ENCODE measurements at places on chromosomes 5 and 9.

GRCh38 chr5:124263680-124264491, 482.6 kb downstream of the ZNF608 start:
- DNase-seq, result no peak

GRCh38 chr5:163914910-163915309, 409.5 kb downstream of the MAT2B start:
- no peak for DNase-seq

- no peak for DNase-seq
Measured at GRCh38 chr5:44495280-44495679, 106.1 kb upstream of the FGF10 start.

DNA sequence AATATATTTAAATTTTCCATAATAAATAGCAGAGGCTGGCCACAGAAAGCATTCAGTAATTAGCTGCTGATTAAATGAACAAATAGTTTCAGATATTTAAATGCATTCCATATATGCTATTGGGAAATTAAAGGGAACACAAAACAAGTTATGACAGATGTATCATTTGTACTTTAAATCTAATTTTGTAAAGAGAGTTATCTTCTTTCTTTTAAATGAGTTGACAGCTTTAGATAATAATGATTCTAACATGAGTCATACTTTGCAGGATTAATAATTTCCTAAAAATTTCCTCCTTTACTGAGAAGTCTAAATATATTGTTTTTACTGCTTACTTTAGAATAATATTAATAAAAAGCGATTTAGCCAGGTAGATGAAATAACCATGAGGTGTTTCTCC, 320.1 kb downstream of the ADAMTS6 start:
- DNase-seq, result no peak

DNA sequence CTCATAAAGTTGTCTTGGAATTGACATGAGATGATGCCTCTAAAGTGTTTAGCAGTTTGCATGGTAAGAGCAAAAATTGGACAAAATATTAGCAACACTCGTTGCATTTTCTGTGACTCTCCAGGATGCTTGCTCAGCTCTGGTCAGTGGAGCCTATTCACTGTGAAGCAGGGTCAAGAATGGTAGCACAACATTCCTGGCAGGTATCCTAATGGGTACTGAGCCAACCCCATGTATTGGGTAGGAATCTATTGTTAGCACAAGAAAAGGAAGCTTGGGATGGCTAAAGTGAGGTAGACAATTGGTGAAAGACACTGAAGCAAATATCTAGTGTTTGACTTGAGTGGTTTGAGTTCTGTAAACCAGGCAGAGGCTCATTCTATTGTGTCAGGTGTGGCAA, 10.4 kb upstream of the ACTBL2 start:
- DNase-seq, result no peak

DNA sequence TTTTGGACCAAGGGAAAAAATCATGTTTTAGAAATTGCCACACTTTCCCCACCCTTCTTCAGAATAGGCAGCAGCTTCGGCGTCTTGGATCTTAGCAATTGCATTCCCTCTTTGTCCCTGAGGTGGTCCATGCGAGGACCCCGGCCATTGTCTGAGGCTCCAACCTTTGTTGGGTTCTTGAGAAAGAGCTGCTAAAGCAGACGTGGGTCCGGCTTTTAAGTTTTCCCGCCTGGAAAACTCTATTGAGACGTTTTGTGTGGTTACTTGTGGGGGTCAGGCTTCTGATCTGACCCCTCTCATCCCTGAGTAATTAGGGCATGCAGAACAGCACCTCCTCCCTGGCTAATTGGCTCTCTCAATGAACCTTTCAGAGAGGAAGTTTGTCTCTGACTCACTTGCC, 509.6 kb upstream of the TNC start:
- no peak for DNase-seq

- no peak for DNase-seq
Measured at GRCh38 chr9:123335986-123336329, 20.0 kb upstream of the CRB2 start.

DNA sequence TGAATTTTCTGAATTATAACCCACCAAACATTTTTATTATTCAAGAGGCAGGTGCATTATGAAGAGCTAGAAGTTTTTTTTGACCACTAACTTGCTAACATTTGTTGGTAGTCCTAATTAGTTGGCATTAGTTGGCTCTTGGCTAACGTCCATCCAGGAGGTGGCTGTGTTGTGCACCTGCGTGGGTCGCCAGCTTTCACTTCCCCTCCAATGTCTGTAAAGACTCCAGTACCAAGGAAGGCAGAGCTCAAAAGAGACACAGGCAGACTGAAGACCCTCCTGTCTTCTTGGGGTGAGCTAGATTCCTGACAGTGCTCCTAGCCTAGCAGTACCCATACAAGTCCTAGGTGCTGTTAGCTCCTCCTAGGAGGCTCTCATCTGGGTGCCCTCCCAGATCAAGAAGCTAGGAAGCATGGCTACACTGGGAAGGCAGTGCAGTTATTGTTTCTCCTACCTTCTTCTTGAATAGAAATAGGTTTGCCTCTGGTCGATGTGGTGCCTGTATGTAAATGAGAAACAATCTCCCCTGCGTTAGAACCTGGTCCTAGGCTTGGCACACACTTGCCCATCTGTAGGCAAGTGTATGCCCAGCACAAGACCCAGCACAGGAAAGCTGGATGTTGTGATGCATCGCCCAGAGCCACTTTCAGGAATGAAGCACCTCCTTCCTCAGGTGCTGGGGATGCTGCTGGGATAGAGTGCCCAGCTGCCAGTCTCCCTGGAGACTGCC, 190.9 kb downstream of the ICE1 start:
- no peak for DNase-seq

DNA sequence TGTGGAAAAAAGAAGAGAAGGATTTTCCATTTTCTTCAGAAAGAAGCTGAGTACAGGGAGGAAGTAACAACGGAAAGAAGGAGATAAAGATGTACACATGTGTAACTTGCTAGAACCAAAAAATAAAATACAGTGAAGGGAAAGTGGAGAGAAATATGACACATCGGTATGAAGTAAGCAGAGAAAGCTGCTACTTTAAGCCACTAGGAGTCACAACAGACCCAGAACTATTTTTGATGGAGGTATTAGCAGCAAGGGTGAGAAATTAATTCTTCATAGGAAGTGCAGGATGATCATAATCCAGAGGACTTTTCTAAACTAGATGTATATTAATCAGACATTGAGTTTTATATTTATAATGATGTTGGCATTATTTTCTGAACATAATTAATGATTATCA, 88.5 kb downstream of the FAM174A start:
- no peak for DNase-seq

DNA sequence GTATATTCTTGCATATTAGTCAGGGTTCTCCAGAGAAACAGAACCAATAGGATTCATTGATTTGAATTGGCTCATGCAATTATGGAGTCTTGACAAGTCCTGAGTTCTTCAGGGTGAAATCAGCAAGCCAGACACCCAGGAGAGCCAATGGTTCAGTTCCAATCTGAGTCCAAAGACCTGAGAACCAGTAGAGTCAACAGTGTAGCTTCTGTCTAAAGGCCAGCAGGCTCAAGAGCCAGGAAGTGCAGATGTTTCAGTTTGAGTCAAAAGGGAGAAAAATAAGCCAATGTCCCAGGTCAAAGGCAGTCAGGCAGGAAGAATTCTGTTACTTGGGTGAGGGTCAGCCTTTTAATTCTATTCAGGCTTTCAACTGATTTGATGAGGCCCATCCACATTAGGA, 37.8 kb upstream of the ANKRD34B start:
- no peak for DNase-seq

DNA sequence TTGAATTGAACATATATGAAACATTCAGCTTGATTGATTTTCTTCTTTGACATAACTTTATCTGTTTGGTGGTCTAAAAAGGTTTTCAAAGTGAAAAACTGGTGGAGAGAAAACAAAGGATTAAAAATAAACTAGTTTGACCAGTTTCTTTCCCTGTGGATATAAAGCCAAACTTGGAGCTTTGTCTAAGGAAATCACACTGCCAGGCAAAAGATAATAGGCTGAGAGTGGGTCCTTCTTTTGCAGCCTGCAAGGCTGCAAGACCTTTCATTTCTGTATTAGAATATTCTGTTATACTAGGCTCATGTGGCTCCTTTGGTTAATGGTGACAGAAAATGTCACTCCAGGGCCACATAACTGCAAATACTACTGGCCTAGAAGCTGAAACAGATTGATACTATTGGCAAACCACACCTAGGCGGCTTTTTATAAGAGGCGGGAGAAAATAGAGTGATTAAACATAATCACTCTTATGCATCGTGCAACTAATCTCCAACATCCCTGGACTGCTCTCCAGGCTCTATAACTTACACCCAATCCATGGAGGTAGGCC, 129.1 kb upstream of the ZNF462 start:
- DNase-seq, result no peak

GRCh38 chr5:79621056-79621455, 8.8 kb downstream of the TENT2 start:
- no peak for DNase-seq

DNA sequence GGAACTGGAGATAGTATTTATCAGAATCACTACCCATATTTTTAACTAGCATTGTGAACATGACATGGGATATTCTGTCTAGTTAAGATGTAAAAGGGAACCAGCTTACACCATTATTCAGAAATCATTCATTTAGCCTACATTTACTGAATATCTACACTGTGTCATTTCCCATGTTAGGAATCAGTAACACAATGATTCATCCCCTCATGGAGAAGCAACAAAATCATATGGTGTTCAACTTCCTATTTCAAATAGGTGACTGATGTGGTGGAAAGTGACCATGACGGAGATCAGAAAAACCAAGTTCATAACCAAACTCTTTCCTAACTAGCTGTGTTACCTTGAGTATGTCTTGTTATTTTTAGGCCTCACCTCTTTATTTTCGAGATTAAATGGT, 550.0 kb upstream of the TUSC1 start:
- no peak for DNase-seq

DNA sequence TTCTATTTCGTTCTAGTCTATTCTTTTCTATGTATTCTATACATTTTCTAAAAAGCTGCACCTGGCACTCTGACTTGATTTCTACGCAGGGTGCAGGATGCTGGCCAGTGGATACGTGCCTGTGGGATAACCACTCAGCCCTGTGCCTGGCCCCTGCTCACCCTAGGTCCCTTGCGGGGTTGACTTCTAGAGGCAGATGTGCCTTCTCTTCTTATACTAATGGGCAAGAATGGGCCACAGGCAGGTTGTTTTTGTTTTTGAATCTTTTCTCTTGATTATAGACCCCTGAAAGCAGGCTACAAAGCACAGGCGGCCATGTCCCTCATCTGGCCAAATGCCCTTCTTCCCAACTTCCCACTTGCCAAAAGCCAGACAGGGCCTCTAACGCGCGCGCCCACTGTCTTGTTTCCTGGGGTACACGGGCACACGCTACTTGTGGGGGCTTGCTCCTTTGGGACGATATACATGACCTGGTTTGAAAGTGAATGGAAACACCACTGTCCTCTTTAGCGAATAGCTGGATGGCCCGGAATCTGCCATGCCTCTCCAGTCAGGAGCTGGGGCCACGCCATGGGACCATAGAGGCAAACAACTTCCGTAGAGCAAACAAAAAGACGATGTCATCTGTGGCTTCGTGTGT, 162.7 kb upstream of the IRX2 start:
- DNase-seq, result no peak

DNA sequence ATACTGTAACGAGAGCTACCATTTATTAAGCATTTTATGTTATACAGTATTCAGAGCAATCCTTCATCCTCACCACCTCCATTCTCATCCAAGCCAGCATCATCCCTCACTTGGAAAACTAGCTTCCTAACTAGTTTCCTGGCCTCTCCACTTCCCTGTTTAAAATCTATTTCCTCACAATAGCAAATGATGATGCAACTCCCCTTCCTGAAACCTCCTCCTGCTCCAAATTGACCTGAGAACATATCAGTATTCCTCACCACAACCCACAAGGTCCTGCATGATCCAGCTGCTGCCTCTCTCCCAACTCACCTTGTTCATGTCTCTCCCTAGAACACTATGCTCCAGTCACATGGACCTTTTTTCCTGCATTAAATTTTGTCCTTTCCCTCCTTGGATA, 4.3 kb upstream of the SLC36A2 start:
- DNase-seq, result no peak

- DNase-seq, result no peak
Measured at GRCh38 chr5:93993161-93993560, 251.8 kb upstream of the POU5F2 start.

- no peak for DNase-seq
Measured at GRCh38 chr9:92749934-92750315, 14.7 kb downstream of the BICD2 start.

DNA sequence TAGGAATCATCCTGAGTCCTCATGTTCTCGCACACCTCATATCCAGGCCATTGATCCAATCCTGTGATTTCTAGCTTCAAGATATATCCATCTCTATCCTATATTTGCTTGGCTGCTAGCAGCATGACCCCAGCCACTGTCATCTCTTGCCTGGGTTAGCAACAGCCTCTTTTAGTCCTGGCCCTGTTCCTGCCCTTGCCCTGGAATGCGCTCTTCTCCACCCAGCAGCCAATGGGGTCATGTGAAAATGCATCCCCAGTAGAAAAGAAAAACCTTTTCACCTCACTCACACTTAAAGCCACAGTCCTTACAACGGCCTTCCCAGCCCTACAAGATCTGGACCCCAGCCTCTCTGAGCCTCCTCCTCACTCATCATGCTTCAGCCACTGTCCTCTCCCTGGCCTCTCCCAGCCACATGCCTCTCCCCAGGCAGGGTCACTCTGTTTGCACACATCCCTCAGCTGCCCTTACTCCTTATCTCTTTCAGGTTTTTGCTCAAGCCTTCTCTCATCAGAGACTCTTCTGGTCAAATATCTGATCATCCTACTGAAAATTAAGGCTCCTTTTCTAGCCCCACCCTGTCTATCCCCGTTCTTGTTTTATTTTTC, 34.3 kb upstream of the NR3C1 start:
- DNase-seq, result no peak

DNA sequence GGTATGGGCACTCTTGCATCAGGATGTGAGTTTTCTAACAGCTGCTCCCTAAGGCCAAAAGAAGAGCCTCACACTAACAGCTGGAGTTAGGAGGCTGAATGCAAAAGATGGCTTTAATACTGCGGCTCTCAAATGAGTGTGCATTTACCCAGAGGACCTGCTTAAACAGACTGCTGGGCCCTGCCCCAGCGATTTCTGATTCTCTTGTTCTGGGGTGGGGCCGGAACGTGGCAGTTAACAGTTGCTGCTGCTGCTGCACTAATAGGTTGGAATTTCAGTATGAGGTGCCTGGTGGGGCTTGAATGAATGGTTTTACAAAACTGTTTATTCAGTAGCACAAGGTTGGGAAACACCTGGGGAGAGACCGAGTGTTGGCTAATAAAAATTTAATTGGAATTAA, 26.1 kb downstream of the HMGCR start:
- DNase-seq, result no peak

GRCh38 chr9:109289186-109289585, 31.7 kb downstream of the EPB41L4B start:
- no peak for DNase-seq

- peak; percentile 87 for DNase-seq
Measured at GRCh38 chr5:172175263-172175719, 12.7 kb downstream of the STK10 start.
